Glutamatergic neuron (in vitro differentiated cells): ENCODE measurements at places on chromosomes 4 and X.

- DNase-seq = no peak
Measured at GRCh38 chr4:186832906-186833305, 109.2 kb upstream of the FAT1 start.

- no peak for DNase-seq
Measured at GRCh38 chr4:153528705-153529485, 62.7 kb downstream of the TMEM131L start.

DNA sequence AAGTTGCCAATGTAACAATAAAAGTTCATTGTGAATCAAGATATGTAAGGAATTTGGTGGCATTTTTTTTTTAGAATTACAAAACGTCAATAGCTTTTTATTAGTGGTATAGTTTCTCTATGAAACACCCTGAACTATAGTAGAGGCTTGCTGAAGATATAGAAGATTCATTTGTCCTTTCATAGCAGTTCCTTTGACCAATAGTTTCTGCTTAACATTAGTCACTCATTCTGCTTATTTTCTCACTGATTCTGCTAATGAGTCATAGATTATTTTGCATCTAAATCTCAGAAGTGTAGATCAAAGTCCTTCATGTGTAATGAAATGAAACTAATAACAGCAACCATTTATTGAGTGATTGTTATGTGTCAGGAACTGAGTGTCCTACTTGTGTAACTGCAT lies 205.0 kb upstream of the TET2 start:
- no peak for DNase-seq

DNA sequence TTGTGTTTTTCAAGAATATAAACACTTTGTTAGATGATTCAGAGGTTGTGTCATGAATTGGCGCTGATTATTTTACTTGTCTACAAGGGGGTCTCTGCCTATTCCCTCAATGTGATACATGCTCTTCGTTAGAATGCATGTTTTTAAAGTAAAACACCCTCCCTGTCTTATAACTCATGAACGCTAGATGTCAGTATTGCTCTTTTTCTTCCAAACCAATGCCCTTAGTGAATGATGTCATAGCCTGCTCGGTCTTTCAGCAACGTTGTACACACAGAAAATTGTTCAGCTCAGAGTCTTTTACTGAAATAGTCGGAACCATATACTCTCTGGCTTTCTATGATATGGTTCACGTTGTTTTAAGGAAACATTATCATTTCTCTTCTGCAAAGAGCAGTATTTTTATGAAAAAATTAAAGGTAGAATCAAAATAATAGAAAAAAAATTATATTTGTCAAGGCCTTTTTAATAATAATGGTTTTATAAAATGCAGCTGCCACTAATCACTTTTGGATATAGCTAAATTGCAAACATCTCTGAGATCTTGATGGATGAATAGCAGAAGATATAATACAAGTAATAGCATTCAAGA lies 292.9 kb downstream of the TLL1 start:
- no peak for DNase-seq

DNA sequence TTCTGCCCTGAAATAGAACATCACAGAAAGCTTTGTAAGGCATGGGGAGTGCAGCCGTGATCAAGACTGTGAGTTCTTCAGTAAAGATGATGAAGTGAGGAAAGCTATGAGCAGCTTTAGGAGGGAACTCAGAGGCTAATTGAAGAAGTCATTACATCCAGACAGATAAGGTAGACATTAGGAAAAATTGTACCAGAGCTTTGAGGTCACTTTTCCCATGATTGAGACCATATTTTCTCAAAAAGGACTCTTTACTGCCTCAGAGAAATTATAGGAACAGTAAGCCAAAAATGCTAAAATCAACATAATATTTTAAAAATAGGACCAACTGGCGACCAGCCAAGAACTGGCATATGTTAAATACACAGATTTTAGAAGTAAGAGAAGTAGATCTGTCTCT lies 11.2 kb downstream of the CHST7 start:
- no peak for DNase-seq

DNA sequence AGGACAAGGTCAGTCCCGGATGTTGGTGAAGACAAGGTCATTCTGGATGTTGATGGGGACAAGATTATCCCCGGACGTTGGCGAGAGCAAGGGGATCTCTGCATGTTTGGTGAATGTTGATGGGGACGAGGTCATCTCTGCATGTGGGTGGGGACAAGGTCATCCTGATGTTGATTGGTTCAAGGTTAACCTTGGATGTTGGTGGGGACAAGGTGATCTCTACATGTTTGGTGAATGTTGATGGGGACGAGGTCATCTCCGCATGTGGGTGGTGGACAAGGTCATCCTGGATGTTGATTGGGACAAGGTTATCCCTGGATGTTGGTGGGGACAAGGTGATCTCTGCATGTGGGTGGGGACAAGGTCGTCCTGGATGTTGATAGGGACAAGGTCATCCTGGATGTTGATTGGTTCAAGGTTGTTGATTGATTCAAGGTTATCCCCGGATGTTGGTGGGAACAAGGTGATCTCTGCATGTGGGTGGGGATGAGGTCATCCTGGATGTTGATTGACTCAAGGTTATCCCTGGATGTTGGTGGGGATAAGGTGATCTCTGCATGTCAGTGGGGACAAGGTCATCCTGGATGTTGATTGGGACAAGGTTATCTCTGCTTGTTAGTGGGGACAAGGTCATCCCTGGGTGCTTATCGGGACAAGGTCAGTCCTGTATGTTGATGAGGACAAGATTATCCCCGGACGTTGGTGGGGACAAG lies 28.8 kb upstream of the PLCXD1 start:
- DNase-seq = no peak

DNA sequence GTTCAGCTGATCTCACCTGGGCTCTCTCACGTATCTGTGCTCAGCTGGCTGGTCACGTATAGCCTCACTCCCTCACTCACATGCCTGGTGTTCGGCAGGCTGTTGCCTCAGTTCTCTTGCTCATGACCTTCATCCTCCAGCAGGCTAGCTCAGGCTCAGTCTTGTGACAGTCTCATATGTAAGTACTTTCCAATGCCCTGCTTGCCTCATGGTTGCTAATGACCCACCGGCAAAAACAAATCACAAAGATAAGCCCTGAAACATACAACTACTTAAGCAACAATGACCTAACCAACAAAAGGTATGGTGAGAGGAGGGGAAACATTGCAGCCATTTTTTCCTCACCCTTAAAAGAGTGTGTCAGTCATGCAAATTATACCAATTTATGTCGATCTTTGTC lies 25.0 kb downstream of the MEPE start:
- DNase-seq = no peak

DNA sequence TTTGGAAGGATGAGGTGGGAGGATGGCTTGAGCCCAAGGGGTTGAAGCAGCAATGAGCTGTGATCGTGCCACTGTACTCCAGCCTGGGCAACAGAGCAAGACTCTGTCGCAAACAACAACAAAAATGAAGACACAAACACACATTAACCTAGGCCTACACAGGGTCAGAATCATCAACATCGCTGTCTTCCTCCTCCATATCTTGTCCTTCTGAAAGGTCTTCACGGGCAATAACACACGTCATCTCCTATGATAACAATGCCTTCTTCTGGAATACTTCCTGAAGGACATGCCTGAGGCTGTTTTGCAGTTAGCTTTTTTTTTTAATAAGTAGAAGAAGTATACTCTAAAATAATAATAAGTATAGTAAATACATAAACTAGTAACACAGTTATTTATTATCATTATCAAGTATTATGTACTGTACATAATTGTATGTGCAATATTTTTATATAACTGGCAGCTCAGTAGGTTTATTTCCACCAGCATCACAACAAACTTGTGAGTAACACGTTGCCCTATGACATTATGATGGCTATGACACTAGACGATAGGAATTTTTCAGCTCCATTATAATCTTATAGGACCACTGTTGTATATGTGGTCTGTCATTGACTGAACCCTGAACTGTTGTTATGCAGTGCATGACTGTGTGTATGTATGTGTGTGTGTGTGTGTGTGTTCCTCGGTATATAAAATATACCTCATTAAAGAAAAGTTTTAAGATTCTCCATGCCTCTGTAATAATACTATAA lies 69.2 kb upstream of the MAML3 start:
- DNase-seq = no peak

GRCh38 chr4:113094802-113095201 lies 45.3 kb downstream of the ANK2 start:
- no peak for DNase-seq

DNA sequence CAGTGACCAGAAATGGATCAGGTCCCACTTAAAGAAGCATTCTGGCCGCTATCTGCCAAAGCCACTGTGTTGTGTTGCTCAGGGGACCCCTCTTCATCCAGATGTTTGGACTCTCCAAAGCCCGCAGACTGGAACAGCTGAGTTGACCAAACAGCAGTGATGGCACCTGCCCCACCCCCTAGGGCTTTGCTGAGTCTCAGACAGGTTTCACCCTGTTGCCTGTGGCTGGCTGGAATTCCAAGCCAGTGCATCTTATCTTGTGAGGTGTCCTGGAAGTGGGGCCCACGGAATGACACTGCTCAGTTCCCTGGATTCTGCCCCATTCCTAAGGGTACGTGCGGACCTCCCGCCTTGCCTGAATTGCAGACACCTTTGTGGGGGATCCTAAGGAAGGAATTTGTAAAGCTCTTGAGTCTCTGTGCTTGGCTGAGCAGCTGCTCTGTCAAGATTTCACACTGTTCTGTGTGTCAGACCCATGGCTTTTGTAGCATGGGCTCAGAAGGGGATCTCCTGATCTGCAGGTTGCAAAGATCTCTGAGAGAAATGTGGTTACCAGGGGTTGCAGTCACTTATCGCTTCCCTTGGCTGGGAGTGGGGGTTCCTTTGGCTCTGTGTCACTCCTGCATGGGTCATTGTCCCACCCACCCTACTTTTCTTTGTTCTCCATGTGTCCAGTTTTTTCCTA lies 1707.9 kb upstream of the PCDH10 start:
- no peak for DNase-seq

DNA sequence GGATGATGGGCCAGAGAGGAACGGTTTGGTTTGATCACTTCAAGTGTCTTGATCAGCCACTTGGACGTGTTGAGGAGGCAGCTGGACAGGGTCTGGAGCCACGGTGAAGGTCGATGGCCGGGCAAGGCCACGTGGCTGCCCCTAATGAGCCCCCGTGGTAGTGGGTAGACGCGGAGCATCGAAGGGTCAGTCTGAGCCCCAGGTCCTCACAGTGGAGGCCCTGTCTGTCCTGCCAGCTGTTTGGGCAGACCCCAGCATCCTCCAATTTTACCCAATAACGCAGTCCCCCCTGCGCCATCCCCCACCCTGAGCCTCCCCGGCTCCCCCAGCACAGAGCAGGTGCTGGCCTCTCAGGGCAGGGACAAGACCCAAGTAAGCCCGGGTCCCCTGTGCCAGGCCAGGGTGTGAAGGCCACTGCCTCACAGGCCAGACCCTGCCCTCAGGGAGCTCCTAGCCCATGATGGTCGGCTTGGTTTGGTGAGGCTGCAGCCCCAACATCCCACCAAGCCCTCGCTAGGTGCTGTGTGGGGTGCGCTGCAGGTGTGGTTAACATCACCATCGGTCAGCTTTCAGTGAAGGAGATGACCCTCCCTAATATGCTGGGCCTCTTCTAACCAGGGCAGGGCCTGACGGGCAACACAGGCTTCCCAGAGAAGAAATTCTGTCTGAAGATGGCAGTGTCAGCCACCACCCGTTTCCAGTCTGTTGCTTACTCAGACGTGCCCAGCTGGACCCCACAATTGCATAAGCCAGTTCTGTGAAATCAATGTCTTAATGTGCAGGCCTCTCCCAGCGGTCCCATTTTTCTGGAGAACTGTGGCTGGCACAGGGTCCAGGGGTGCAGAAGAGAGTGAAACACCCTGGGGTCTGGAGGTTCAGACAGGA lies 40.5 kb upstream of the NKX1-1 start:
- no peak for DNase-seq

DNA sequence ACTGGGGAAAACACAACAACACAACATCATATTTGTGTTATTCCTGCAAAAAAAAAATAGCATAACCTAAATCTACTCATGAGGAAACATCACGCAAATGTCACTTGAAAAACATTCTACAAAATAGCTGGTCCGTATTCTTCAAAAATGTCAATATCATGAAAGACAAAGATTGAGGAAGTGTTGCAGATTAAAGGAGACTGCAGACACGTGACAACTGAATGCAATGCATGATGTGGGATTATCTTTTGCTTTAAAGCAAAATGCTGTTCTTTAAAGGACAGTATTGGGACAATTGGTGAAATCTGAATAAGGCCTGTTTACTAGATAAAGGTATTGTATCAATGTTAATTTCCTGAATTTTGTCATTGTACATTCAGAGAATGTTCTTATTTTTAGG lies 157.7 kb downstream of the SMIM20 start:
- no peak for DNase-seq

DNA sequence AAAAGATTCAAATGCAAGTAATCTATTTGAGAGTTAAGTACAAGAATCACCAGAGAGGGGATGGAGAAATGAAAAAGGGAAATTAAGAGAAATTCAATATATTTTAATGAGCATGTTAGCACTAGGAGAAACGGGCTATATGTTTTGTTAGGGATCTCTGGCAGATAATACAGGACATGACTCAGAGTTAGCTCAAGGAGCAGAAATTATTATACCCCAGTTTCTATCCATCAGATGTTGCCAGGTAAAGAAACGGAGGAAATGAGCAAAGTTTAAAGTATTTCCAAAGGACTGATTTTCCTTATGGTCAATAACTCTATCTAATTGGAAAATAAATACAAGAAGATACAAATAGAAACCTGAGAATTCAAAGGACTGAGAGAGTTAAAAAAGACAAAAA lies 867.6 kb downstream of the TRAM1L1 start:
- DNase-seq = no peak

- DNase-seq = no peak
Measured at GRCh38 chrX:6778544-6779503, 243.9 kb upstream of the VCX3A start.

DNA sequence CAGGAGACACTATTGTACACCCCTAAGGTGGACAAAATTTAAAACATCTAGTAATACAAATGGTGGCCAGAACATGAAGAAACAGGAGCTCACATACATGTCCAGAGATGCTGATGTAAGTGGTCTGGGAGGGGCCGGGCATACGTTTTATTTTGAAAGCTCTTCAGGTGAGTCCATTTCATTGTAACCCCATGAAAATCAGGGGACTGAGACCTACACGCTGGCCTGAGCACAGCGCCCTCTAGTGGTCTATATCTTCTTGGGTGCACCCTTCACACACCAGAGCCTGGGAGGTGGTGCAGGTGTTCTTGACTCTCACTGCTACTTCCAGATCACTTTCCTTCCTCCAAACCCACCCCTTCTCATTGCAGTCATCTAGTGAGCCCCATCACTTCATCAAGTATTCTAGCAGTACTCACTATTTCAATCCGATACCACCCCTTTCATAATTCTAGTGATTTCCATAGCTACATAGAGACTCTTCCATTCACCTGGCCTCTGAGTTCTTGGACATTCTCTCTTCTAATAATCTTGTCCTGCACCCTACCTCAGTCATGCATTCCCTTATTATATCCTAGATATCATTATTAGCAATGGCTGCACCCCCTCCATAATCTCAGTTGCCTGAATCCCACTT lies 4.3 kb upstream of the TLR6 start:
- DNase-seq = peak; percentile 33

DNA sequence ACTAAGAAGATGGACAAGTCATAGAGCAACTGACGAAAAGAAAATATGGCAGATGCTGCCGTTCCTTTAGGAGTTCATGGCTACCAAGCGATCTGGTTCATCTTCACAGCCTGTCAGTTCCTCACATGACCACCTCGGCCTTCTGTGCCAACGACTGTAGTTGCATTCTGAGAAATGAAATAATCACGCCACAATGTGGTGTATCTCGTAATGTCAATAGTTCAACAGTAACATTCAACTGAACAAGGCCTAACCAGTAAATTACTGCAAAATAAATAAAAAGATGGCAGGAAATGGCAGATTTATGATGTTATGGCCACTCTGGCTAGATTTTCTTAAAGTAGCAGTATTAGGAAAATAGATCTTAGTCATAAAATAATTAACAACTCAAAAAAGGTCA lies 4.4 kb downstream of the GPRIN3 start:
- no peak for DNase-seq

GRCh38 chr4:110654254-110654635 lies 31.4 kb upstream of the PITX2 start:
- DNase-seq = no peak
